Endothelial cell (in vitro differentiated cells): ENCODE measurements at places on chromosomes 7 and 10.

GRCh38 chr7:128783143-128783861 is 7.7 kb upstream of the OPN1SW start:
- H3K4me3 ChIP-seq: peak overlapping the region; percentile 63
- H3K27ac ChIP-seq: peak overlapping the region; percentile 61
- H3K4me1 ChIP-seq: peaks cover 11% of the 10 kb centered on the region
- H3K36me3 ChIP-seq: peaks cover 4% of the 10 kb centered on the region
- DNase-seq: peak; percentile 74

DNA sequence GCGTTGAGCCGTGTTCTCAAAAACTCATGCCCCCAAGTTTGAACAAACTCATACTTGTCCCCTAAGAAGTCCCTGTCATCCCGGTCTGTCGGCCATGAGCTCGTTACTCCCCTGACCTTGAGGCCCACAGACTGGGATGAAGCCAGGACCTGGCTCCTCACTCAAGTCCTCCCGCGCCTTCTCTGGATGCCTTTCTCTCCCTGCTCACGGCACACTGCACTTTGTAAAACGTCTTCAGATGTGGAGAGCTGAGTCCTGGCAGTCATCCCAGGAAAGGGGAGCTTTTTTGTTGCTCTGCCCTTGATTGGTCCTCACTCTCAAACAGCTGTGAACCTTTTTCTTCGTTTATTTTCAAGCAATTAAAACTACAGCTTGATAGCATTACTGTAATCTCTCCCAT is 110.8 kb downstream of the JAZF1 start:
- no peak for DNase-seq
- H3K36me3 ChIP-seq: no peaks in the 10 kb centered on the region
- no peaks in the 10 kb centered on the region for H3K4me1 ChIP-seq

DNA sequence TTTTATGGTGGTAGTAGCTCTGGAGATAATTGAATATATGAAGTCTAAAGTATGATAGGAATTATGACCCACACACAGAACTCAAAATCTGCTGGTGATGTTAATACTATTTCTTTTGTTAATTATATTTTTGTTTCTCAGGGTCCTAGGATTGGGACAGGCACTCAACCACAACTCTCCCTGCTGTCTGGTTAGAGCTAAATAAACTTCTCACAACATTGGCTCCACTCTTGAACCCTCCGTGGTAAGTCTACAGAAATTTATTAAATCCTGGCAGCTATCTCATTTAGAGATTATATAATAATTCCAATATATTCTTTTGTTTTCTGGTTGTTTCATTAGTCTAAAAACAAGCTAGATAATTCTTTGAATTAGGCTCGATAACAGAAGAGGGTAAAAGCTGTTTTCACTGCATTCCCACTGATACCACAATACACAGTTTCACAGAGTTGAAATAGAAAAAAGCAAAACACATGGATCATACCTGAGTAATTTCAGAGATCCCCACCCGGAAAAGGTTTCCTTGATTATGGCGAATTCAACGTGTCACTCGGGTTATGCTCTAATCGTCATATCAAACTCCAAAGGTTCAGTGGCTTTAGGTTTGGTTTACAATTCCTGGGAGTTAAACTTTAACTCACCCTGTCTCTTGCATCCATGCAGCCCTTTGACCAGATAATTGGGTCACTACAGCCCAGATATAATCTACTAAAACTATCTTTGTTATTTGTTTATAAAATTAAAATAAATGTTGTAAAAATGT is at the start of gene A1CF:
Gene A1CF, minus strand, starts transcription at position 531 of the 763 bp plus-strand sequence. CDS start 25,687 bp downstream, outside the sequence.
- no peaks in the 10 kb centered on the region for H3K4me1 ChIP-seq
- no peak for DNase-seq
- H3K27me3 ChIP-seq: peaks cover 2% of the 10 kb centered on the region
- no peak within 1 kb of the TSS for H3K4me3 ChIP-seq

GRCh38 chr10:88082806-88083596 is 219.6 kb downstream of the PTEN start:
- H3K4me1 ChIP-seq: no peaks in the 10 kb centered on the region
- H3K36me3 ChIP-seq: no peaks in the 10 kb centered on the region
- DNase-seq: no peak
- H3K27me3 ChIP-seq: no peaks in the 10 kb centered on the region
- H3K27ac ChIP-seq: no peak overlapping the region
- no peak overlapping the region for H3K4me3 ChIP-seq

- H3K27ac ChIP-seq: no peak overlapping the region
- peaks cover 6% of the 10 kb centered on the region for H3K27me3 ChIP-seq
- DNase-seq: no peak
- H3K4me1 ChIP-seq: peaks cover 15% of the 10 kb centered on the region
These were observed 74.5 kb downstream of the LANCL2 start for GRCh38 chr7:55439627-55440026.

DNA sequence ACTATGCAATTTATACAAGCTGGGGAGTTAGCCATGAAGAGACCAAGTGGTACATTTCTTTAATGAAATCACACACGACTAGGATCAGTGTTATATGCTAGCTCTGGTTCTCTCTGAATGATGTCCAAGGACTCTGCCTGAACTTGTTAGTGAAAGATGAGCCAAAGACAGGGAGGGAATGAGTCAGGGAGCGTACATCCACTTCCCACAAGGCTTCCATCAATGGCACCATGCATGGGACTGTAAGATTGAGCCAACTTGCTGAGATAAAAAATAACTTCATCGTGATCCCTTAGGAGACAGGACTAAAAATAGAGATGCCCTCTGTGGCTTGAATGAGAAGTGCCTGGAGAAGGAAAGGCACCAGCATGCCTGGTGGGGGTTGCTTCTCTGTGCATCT is 629.7 kb downstream of the ACTR3B start:
- peaks cover 3% of the 10 kb centered on the region for H3K27me3 ChIP-seq
- H3K27ac ChIP-seq: no peak overlapping the region
- H3K4me1 ChIP-seq: no peaks in the 10 kb centered on the region
- no peak for DNase-seq
- H3K36me3 ChIP-seq: peaks cover 4% of the 10 kb centered on the region
- no peak overlapping the region for H3K4me3 ChIP-seq
